ENCODE measurements at places on chromosomes 1 and 21.

DNA sequence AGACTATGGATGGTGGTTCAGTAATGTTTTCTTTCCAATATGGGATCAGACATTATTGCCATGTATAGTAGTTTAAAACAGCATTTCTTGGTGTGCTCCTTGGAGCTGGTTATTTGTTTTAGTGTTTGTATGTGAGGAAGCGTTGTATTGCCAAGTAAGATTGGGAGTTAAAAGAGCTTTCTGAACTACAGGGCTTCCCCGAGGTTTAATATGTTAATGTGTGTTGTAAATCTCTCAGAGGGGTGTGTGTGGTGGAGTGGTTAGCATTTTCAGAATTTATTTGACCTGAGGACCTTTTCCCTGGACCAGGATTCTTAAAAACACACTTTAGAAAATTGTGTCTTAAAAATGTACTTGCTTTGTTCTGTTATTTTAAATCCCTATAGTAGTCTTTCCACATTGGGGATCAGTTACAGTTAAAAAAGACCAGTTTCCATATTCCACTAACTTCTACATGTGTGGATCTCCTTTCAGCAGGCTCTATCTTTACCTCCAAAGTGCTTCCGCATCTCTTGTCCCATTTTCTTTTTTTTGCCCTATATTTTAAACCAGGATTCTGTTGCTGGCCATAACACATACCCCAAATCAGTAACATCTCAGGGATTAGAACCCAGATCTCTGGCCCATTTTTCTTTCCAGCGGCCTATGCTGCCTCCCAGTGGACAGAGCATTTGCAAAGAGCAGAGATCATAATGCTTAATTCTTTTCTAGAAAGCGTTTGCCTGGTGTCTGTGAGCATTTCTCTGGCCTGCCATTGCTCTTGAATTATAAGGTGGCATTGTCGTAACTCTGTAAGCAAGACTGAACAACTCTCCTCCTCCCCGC lies 58.6 kb downstream of the PBX1 start:
- no peak for DNase-seq

DNA sequence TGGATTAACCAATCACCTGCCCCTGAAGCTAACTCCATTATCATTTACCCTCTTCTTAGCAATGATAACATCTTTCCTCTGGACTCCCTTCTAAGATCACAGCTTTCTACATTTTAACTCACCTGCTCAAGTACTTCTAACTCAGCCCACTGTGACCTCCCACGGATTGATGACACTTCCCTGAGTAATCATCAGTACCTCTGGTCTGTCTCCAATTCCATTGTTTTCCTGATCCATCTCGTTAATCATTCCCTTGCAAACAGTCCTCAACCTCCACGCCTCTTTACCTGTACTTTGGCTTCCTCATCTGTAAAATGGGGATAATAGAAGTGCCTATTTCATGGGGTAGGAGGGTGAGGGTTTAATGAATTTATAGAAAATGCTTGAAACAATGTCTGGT lies 195.3 kb upstream of the APP start:
- no peak for DNase-seq

DNA sequence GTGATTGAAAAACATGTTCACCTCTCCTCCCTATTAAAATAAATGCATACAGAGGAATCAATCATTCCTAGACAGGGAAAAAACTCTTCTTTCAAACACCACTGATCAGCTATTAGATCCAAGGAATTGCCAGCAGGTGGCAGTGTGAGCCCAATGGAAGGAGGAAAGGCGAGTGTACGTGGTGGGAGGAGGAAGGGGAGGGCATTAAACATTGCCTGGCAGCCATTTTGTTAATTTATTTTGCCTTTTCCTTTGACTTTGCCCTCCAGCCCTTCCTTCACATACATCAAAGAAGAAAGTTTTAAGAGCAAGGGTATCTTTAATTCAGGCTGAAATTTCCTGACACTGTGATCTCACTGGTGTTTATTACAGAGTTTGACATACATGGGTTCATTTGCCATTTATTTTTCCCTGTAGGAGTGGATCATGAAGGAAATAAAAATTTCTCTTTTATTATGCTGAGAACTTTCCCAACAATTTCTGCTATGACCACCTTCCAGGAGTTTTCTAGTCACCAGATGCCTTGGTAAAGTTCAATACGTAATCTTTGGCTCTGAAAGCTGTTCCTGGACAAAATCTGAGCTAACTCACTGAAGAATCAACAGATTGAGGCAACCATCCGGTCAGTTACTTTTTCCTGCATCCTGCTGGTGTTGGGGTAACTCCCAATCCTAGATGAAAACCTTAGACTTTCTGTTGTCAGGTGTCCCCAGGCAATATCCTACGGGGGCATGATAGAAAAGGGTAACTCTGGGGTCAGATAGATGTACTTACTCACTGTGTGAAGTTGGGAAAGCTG lies 1.9 kb upstream of the GNAI3 start:
- DNase-seq: peak; percentile 64

DNA sequence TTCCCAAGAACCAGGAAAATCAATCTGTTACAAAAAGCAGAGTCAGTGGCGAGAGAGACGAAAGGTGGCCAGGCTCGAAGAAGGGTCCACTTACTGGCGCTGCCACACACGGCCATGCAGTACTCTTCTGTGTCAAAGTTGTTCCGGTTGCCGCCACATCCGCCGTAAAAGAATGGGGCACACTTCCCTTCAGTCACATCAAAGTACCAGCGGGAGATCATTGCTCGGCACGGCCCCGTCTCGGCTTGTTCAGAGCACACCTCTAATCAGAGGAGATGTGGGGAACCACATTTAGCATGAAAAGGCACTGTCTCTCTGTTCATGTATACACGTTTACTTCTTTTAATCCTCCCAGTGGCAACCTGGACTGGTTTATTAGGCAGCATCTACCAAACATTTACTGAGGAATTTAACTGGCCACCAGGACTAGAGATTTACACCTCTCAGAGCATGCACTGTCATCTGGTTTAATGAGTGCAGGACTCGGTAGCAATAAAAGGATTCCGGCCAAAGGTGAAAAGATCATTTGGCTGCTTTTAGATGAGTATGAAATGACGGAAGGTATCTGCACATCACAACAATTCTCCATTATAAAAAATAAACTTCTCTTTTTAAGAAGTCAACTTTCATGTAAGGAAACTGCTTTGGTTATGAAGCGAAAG lies 170.5 kb downstream of the APP start:
- DNase-seq: no peak

- DNase-seq: no peak
Measured at GRCh38 chr21:37373539-37373938, 7.0 kb downstream of the DYRK1A start.

- DNase-seq: no peak
Measured at GRCh38 chr1:83958704-83959103, 40.2 kb downstream of the TTLL7 start.

GRCh38 chr1:33636209-33636608 lies 163.8 kb downstream of the ZSCAN20 start:
- no peak for DNase-seq

- DNase-seq: no peak
Measured at GRCh38 chr1:99305626-99306025, 41.3 kb downstream of the PLPPR4 start.

- no peak for DNase-seq
Measured at GRCh38 chr1:24888061-24888970, 41.8 kb downstream of the RUNX3 start.

DNA sequence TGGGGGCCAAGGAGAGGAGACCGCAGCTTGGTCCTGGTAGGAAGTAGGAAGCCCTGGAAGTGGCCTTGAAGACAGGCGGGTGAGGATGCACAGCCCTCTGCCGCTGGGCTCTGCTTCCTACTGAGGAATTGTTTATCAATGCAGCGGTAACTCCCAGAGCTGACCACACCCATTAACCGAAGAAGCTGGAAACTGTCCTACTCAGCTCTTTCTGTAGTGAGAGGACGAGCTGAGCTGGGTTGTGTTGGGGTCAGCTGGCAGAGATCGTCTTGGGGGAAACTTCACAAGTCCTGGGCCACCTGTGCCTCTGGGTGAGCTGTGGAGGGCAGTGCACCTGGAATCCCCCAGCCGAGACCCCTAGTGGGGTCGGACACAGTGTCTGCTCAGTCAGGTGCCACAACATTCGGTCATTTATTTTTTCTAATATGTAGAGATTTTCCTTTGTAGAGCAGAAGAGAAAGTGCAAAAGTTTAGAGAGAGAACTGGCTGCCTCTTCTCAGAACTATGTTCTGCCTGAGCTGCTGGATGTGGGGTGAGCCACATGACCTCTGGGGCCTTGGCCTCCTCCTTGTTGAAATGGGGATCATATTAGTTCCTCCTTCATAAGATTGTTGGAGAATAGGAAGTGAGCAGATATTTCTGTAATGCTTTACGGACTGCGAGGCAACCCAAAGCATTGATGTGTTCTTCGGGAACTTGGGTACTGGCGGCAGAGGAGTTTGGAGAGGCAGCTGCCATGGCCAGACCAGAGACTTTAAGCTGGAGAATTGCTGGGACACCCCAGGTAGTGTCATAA lies 3.6 kb downstream of the NECAP2 start:
- no peak for DNase-seq

DNA sequence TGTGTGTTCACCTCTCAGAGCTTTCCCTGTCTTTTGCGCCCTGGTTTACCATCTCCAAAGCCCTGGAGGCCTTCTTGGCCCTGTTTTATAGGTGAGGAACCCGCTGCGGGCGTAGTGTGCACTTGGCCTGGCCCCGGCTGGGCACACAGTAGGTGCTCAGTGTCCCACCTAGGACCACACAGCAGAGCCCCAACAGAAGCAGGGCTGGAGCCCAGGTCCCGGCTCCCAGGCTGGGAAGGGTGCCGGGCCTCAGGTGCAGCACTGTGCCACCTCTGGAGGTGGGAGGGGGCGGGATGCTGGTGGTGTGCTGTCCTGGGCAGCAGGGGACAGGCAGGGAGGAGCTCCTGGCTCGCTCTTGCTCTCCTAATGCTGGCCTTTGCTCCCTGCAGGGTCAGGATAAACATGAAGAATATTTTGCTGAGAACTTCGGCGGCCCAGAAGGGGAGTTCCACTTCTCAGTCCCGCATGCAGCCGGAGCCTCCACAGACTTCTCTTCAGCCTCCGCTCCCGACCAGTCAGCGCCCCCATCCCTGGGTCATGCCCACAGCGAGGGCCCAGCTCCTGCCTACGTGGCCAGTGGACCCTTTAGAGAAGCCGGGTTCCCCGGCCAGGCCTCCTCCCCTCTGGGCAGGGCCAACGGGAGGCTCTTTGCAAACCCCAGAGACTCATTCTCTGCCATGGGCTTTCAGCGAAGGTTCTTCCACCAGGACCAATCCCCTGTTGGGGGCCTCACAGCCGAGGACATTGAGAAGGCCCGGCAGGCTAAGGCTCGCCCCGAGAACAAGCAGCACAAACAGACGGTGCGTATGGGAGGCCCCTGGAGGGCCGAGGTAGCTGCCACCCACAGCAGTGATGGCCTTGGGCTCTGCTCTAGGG lies 24.8 kb downstream of the COQ8A start:
- DNase-seq: no peak

DNA sequence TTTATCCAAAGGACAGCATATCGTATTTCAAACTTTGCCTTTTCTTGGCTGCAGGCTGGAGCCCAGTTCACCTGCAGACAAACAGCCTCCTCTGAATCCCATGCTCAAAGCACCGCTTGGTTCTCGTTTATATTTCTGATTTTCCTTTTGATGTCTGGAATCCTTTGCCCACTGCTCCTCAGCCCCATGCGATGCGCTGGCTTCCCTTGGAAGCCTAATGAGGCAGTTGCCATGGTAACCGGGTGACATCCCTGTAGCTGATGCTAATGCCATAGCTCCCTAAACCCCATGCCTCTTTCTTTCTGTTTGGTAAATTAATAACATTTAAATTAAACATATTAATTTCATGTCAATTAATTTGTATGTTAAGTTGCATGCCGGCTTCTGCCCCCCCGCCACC lies 327.1 kb downstream of the PRDM2 start:
- DNase-seq: no peak

DNA sequence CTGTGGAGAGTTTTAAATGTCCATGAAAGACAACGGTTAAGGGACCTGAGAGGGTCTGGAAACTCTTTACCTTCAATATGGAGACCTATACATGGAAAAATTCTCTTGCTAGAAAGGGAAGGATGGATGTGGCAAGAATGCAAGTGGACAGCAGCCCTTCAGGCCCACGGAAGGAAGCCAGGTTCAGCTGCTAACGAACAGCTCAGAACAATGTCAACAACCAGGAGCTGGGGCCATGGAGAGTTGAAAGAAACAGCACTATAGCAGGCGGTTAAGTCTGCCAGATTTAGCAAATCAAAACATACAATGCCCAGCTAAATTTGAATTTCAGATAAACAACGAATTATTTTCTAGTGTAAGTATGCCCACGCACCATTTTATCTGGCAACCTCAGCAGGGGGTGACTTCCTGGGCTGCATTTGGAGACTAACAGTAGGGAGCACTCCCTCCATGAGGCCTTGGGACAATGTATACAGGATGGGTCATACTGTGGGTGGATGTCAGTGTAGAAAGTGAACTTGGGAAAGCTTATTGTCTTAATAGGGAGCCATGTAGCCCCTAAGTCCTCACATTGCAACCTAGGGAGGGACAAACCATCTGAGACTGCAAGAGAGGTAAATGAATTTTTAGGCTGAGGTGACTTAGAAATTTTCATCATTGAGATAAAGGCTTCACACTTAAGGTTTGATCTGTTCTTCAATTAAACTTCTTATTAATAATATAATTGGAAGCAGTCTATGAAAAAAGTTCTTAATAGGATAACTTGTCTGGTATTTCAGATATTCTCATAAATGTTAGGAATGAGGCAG lies 7.8 kb upstream of the H3-3A start:
- DNase-seq: no peak

GRCh38 chr1:236830560-236830959 lies 35.5 kb downstream of the MTR start:
- no peak for DNase-seq

- DNase-seq: no peak
Measured at GRCh38 chr1:117616967-117617366, 11.1 kb downstream of the TENT5C start.

- DNase-seq: no peak
Measured at GRCh38 chr1:232893481-232894313, 56.7 kb upstream of the NTPCR start.

GRCh38 chr1:106055855-106056254 lies 1000.6 kb upstream of the PRMT6 start:
- no peak for DNase-seq

DNA sequence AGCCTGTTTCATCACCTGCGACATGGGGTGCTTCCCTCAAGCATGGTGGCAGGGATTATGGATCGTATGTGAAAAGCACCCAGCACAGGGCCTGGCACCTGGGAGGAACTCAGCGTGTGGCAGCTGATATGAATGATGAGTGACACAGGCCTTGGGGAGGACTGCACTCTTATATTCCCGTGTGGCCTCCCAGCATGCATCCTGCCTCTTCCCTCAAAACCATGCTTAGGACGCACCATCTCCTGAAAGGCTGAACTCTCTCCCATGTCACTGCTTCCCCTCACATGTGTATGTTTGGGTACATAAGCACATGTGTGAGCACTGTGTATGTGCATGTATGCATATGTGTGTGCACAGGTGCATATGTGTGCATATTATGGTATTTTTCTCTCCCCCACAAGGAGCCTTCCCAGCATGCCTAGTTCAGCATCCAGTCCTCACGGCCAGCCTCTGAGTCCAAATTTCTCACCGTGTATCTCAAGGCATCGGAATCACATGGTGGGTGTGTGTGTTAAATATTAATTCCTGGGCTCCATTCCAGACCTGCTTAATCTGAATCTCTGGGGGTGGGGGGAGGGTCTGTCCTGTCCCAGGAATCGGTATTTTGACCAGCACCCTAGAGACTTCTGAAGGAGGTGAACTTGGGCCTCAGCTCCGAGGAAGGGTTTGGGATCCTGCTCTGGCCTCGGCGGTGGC lies 12.8 kb downstream of the MYOM3 start:
- no peak for DNase-seq

- DNase-seq: no peak
Measured at GRCh38 chr1:158984386-158984785, 25.3 kb upstream of the IFI16 start.
